Metanephros (tissue), 2 donors: ENCODE measurements at places on chromosomes 1 and 21. TPM values are rescaled to one million over a fixed set of nuclear protein-coding genes. Genes with fewer than 3 reads are reported as not detected.

Gene S100A7A
- not detected for total RNA-seq

Gene EXO1
- total RNA-seq, result 4.1 TPM

Gene VCAM1
- total RNA-seq, result 100 TPM

Gene COL6A2
- 515 TPM for total RNA-seq

Gene RHD
- 3.8 TPM for total RNA-seq

Gene LRRC53
- total RNA-seq, result not detected

Gene PIAS3
- 21.6 TPM for total RNA-seq

Gene NPR1
- total RNA-seq, result 61.4 TPM

Gene GNG4
- total RNA-seq, result 2.6 TPM

Gene XKR8
- 9.5 TPM for total RNA-seq

Gene RIPK4
- total RNA-seq, result 29.6 TPM

Gene FOXO6
- total RNA-seq, result 5.3 TPM

Gene AK5
- 3.6 TPM for total RNA-seq

Gene TRIM67
- total RNA-seq, result 0.47 TPM

Gene YOD1
- total RNA-seq, result 24.8 TPM

Gene TFF2
- not detected for total RNA-seq

Gene CLDN17
- total RNA-seq, result not detected

Gene KCNH1
- total RNA-seq, result 0.47 TPM

Gene NBPF10
- 3.3 TPM for total RNA-seq

Gene CNIH3
- 11.0 TPM for total RNA-seq

Gene FLG2
- 0.06 TPM for total RNA-seq

Gene KCNK2
- 1.9 TPM for total RNA-seq

Gene ANGPTL3
- 1.2 TPM for total RNA-seq

Gene EIF3I
- total RNA-seq, result 116 TPM

Gene OR2T29
- not detected for total RNA-seq

Gene ANKRD45
- 3.5 TPM for total RNA-seq

Gene SUSD4
- 17.2 TPM for total RNA-seq

Gene TMEM200B
- 16.1 TPM for total RNA-seq

Gene AGBL4
- 3.3 TPM for total RNA-seq

Gene RNU1-3
- total RNA-seq, result 7,909 TPM

Gene NPHS2
- 46.4 TPM for total RNA-seq

Gene IFI44L
- 8.1 TPM for total RNA-seq

Gene F3
- total RNA-seq, result 35.3 TPM
